ENCODE measurements at places on chromosomes 16 and 17.

DNA sequence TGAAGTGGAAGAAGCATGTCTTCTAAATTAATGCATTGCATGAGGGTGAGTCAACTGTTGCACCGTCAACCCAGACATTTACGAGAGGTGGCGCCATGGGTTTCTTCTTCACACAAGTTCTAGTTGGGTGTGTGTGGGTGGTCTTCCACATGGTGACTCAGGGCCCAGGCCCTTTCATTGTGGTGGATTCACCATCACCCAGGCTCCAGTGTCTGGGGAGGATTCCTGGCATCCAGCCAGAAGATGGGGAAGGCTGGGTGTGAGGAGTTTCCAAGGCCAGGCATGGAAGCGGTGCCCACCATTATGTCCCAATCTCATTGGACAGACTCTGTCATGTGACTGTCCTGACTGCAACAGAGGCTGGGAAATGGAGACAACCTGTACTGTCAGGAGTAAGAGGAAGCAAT lies 21.4 kb upstream of the JPH3 start:
- DNase-seq = no peak

DNA sequence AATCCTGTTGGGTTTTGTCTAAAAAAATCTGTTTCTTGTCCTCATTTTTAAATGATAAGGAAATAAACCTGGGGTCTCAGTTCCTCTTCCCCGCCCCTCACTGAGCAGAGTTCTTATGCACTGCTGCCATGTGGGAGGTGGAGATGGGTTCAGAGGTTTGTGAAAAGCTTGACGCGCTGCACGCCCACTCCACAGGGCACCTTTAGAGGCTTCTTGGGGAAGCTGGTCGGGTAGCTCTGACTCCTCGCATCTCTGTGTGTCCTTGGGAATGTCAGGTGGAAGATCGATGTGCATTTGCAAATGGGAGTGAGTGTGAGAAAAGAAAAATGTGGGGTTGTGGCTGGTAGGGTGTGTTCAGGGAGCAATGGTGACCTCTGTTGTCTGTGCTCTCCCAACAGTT lies 4.7 kb upstream of the ZNHIT3 start:
- no peak for DNase-seq

DNA sequence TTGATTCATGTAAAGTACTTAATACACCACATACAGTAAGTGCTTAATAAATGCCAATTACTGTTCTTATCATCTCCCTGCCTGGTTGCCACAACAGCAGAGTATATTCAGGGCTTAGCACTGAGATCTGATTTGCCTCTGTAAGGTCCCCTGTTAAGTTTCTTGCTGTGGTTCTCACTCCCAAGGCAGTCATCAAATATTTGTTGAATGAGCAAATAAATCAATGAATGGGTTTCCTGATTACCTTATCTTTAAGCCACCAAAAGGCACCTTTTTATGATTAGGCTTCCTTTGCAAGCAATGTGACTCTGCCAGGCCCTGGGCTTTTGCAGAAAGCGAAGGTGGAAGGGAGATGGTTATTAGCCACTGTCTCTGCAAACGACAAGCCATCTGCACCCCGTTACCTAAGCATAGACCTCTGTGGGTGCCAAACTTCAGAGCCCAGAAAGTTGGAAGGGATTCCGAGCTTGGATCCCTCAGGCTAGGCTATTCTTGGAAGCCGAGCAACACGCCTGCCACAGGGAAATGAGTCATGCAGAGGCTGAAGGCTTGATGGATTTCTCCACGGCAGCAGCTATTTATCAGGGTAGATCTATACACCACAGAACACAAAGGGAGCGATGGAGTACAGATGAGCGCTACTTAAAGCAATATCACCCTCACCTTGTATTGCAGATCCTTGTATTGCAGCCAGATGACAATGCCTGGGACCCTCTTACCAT lies 102.0 kb downstream of the GRIN2A start:
- DNase-seq = no peak

- DNase-seq = no peak
These were observed 224.6 kb upstream of the N4BP1 start for GRCh38 chr16:48834576-48834975.

DNA sequence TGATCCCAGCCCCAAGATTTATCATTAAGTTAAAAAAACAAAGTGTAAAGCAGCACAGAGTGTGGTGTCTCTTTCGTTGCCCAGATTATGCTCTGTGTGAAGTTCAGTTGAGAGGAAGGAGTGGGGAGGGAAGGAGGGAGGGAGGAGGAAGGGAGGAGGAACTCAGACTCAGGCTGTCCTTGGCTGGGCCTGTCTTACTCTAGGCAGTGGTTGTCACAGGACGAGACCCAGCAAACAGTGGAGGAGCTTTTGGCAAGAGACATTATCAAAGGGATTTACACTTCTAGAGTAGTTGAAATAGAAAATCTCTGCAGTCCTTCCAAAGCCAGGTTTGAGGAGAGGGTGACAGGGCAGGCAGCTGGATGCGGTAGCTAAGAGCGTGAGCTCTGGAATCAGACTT lies 27.8 kb downstream of the KNOP1 start:
- DNase-seq = no peak

DNA sequence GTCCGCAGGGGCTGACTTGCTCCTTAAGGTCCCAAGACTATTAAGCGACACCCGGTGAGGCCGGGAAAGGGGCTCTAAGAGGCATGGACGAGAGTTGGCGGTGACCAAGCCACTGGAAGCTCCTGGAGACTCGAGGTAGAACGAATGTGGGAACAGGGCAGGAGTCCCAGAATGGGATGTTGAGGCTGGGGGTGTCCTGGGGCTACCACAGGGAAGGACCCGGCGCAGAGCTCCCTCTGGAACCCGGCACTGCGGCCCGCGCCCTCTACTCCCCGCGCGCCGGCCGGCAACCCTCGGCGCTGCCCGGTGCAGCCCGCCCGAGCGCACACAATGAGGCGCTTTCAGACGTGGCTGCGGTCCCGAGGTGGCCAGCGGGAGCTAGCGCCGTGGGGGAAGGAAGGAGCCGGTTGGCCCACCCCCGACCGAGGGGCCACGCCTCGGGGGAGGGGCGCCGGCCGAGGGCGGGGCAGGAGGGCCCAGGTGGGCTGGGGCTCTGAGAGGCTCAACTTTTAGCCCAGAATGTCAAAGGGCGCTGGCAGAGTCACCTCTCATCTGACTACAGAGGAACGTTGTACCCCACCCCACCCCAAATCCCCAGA lies at the start of gene CHST6:
TSS of gene CHST6 (minus strand) at position 366 of the 599 bp plus-strand sequence. CDS start 15,613 bp downstream, outside the sequence.
- DNase-seq = no peak

DNA sequence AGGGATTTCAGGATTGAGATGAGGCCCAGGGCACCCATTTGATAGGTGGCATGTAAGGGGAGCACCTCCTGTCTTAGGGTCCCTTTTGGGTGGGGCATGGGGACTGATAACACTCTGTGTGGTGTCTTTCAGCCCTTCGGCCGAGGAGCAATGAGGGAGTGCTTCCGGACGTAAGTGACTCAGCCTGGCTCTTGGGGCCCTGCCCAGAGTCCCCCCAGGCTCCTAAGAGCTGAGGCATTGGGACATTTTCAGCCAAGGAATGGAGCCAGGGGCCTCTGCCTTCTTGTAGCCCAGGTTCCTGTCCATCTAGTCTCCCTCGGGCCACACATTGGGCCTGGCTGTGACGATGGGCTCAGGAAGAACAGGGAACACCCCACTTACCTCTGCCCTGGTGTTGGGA lies 44.4 kb downstream of the EEF2K start:
- DNase-seq = no peak

DNA sequence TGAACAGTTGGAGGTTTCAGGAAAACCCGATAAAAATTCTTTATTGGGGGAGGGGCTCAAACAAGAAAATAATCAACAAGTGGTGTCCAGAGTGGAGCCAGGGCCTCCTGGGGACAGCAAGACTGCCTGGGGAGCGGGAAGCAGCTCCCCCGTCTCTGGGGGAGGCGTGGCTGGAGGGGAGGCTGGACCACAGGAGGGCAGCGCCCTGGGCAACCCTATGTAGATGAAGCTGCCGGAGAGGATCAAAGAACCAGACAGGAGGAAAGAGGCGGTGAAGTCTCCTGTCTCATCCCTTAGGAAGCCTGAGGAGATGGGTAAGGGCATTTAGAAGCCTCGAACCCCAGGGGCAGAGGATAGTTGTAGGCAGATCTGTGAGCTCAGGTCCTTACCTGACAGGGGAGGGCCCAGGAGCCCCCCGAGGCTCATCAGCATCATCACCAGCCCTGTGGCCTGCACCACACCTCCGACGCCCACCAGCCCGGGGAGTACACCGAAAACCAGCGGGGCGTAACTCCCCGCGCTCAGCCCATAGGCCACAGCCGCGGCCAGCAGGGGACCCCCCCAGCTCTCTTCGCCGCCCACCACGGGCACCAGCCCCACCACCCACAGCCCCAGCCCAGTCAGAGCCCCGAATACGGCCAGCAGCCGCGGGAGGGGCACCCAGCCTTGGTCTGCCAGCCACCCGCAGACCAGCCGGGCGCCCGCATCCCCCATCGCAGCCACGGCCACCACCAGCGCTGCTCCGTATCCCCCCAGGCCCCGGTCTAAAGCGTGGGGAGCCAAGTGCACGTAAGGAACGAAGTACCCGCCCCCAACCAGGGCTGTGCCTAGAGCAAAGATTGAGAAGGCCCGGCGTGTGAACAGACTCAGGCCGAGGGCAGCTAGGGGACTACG lies 2.0 kb downstream of the SLC16A11 start:
- no peak for DNase-seq

DNA sequence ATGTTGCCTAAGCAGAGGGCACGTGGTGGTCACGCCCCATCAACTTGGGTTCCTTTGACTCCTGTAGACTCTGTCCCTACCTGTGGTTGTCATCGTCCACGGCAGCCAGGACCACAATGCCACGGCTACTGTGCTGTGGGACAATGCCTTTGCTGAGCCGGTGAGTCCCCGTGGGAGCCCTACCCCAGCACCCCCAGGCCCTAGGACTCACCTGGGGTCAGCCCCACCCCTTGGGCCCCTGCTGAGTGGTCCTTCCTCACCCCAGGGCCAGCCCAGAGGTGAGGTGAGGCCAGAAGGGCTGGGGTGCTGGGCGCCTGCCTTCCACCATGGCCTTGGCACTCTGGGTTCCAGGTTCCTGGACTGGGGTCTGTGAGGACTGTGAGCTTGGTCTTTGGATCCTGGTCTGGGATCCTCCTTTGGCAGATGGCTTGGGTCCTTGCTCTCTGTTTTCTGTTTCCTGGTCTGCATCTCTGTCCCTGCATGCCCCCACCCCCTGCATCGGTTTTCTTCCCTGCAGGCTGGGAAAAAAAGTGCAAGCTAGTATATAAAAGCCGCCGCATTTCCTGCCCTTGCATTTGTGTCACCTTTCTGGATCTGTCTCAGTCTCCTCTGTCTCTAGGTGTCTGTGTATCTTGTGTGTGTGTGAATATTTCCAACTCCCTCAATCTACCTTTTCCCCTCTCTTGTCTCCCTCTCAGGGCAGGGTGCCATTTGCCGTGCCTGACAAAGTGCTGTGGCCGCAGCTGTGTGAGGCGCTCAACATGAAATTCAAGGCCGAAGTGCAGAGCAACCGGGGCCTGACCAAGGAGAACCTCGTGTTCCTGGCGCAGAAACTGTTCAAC lies 17.5 kb downstream of the STAT5A start:
- no peak for DNase-seq

- no peak for DNase-seq
These were observed 32.3 kb upstream of the NUFIP2 start for GRCh38 chr17:29326023-29326813.

- no peak for DNase-seq
These were observed 266.4 kb downstream of the MRTFB start for GRCh38 chr16:14337303-14338191.

DNA sequence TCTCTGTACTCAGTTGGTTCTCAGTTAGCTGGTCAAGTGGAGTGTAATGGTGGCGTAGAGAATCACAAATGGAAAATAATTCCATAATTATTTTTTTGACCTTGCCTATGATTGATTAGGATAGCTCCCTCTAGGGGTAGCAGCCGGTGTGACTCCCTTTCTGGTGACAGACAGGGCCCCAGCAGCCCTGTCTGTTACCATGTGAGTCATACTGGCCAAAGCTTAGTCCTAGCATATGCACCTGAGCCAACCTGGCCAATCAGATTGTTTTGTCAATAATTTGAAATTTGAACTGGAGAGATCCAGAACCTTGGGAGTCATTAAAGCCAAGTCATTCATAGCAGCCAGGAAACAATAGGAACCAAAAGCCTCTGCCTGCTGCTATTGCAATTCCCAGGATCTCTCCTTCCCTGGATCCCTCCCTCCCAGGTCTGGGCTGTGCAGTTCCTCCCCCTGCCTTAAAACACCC lies 5.6 kb downstream of the PNPO start:
- no peak for DNase-seq

DNA sequence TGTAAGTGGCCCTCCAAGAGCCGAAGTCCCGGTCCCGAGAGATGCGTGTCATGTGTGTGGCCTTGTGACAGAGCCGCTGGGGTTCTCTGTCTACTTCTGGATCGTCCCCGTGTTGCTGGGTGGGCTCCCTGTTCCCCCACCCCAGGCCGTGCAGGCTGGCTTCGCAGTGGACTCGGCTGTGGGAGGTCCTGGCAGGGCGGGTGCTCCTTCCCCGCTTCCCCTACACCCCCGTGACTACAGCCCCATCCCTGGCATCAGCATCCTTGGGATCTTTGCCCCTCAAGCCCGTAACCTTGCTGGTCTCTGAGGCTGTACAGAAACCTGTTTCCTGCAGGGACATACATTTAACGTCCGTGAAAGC lies 136.3 kb downstream of the BANP start:
- DNase-seq = no peak

GRCh38 chr17:60445144-60445543 lies 22.9 kb downstream of the CHCT1 start:
- DNase-seq = no peak

DNA sequence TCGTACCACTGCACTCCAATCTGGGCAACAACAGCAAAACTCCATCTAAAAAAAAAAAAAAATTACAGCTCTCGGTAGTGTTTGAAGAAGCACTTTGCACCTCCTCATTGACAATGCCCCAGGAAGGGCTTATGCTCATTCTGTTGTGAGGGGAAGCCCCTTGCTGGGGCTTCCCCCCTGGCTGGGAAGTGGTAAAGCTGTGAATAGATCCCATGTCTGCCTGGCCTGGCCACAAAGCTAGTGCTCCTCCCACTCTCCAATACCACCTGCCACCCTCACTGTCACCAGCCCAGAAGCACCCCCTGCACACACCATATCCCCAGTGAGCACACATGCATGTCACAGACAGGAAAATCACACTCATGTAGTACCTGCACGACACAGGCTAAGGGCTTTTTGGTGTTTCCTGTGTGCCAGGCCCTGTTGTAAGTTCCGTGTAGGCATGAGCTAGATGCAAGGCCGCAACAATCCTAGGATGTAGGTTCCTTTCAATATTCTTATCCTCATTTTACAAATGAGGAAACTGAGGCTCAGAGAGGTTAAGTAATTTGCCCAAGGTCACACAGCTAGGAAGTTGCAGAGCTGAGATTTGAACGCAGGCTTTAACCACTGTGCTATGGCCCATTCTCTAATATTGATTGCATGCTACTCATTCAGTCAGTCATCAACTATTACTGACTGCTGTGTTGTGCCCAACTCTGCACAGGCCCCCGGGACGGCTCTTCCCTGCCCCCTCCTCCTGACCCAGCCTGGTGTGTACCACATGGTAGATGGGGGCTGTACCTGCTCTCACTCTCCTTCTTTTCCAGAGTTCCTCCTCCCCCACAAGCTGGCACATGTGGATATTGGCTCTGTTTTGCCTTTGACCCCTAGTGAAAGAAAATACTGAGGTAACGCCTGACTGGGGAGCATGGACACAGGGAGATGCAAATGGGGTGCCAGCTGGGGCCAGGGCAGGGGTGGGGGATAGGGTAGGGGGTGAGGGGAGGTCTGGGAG lies 11.9 kb upstream of the COL1A1 start:
- DNase-seq = no peak
